Fibroblast of lung (primary cell): ENCODE measurements at places on chromosomes 7 and 10.

GRCh38 chr7:104971290-104972071 lies 42.5 kb upstream of the KMT2E start:
- no peak overlapping the region for H3K4me3 ChIP-seq
- no peaks in the 10 kb centered on the region for H3K36me3 ChIP-seq
- H3K27me3 ChIP-seq, result no peaks in the 10 kb centered on the region

- no peaks in the 10 kb centered on the region for H3K27me3 ChIP-seq
- H3K27ac ChIP-seq, result no peak overlapping the region
- DNase-seq, result peak; percentile 86
- peaks cover 11% of the 10 kb centered on the region for H3K4me1 ChIP-seq
- no peaks in the 10 kb centered on the region for H3K36me3 ChIP-seq
- H3K4me3 ChIP-seq, result no peak overlapping the region
These were observed 94.3 kb upstream of the PDE1C start for GRCh38 chr7:32164341-32164996.

DNA sequence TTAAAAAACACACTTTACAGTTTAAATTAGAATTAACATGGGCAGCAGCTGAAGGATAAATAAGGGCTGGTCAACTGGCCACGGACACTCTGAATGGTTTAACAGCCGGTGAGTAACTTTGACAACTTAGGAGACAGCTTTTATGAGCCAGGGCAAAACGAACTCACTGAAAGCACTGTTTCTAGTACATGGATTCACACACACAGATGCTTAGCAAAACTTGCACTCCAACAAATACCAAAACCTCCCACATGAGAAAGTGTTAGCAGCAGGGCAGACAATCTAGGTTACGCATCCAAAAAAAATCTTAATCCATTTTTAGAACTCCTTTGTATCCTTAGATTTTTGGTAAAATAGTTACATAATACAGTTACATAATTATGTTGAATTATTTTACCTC lies 486.4 kb downstream of the PHTF2 start:
- H3K4me1 ChIP-seq, result no peaks in the 10 kb centered on the region
- DNase-seq, result peak; percentile 45
- H3K4me3 ChIP-seq, result no peak overlapping the region
- H3K36me3 ChIP-seq, result no peaks in the 10 kb centered on the region
- no peaks in the 10 kb centered on the region for H3K27me3 ChIP-seq
- H3K27ac ChIP-seq, result no peak overlapping the region

- H3K4me3 ChIP-seq, result no peak overlapping the region
- peaks cover 13% of the 10 kb centered on the region for H3K36me3 ChIP-seq
- no peak overlapping the region for H3K27ac ChIP-seq
- H3K27me3 ChIP-seq, result no peaks in the 10 kb centered on the region
- H3K4me1 ChIP-seq, result no peaks in the 10 kb centered on the region
- DNase-seq, result no peak
These were observed 33.6 kb downstream of the IQCE start for GRCh38 chr7:2592375-2592865.

GRCh38 chr10:60809157-60809556 lies 30.9 kb downstream of the CDK1 start:
- no peaks in the 10 kb centered on the region for H3K27me3 ChIP-seq
- no peak overlapping the region for H3K27ac ChIP-seq
- H3K4me3 ChIP-seq, result no peak overlapping the region

- H3K4me1 ChIP-seq, result no peaks in the 10 kb centered on the region
- no peaks in the 10 kb centered on the region for H3K36me3 ChIP-seq
- no peak overlapping the region for H3K27ac ChIP-seq
- H3K27me3 ChIP-seq, result peaks cover 7% of the 10 kb centered on the region
These were observed 64.8 kb upstream of the SEPHS1 start for GRCh38 chr10:13412894-13413293.

- no peak for DNase-seq
- H3K36me3 ChIP-seq, result peaks cover 1% of the 10 kb centered on the region
- no peak overlapping the region for H3K4me3 ChIP-seq
These were observed 112.2 kb downstream of the INPP5A start for GRCh38 chr10:132649651-132650360.

- no peak overlapping the region for H3K4me3 ChIP-seq
- peak; percentile 92 for DNase-seq
- no peak overlapping the region for H3K27ac ChIP-seq
These were observed 493.1 kb downstream of the XPNPEP1 start for GRCh38 chr10:109430043-109430760.

- no peak for DNase-seq
- H3K27ac ChIP-seq, result no peak overlapping the region
- H3K36me3 ChIP-seq, result no peaks in the 10 kb centered on the region
- no peaks in the 10 kb centered on the region for H3K27me3 ChIP-seq
- H3K4me1 ChIP-seq, result no peaks in the 10 kb centered on the region
These were observed 279.2 kb downstream of the THSD7A start for GRCh38 chr7:11552676-11553296.

DNA sequence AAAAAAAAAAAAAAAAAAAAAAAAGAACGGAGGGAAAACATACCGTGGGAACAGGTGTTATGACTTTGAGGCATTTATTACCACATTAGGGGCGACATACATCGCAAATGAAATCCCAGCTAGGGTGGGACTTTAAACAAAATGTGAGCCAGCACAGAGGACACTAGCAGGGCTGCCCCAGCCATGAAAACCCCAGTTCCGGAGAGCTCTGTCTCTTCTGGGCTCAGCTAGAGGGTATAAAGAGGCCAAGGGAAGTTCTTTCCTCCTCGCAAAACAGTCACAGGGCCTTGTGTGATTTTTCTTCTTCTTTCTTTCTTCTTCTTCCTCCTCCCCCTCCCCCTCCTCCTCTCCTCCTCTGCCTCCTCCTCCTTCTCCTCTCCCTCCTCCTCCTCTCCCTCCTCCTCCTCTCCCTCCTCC lies 59.9 kb upstream of the ECHDC3 start:
- peaks cover 9% of the 10 kb centered on the region for H3K27me3 ChIP-seq
- no peaks in the 10 kb centered on the region for H3K4me1 ChIP-seq
- no peak for DNase-seq
- no peaks in the 10 kb centered on the region for H3K36me3 ChIP-seq
- no peak overlapping the region for H3K27ac ChIP-seq
- H3K4me3 ChIP-seq, result no peak overlapping the region

GRCh38 chr7:112970771-112971170 lies 115.9 kb downstream of the GPR85 start:
- no peaks in the 10 kb centered on the region for H3K27me3 ChIP-seq
- no peaks in the 10 kb centered on the region for H3K36me3 ChIP-seq
- no peak overlapping the region for H3K4me3 ChIP-seq
- H3K4me1 ChIP-seq, result no peaks in the 10 kb centered on the region
- no peak for DNase-seq
- no peak overlapping the region for H3K27ac ChIP-seq

GRCh38 chr7:139697056-139697455 lies 80.7 kb downstream of the HIPK2 start:
- H3K27ac ChIP-seq, result no peak overlapping the region
- H3K4me3 ChIP-seq, result no peak overlapping the region
- H3K27me3 ChIP-seq, result no peaks in the 10 kb centered on the region
- H3K36me3 ChIP-seq, result no peaks in the 10 kb centered on the region

DNA sequence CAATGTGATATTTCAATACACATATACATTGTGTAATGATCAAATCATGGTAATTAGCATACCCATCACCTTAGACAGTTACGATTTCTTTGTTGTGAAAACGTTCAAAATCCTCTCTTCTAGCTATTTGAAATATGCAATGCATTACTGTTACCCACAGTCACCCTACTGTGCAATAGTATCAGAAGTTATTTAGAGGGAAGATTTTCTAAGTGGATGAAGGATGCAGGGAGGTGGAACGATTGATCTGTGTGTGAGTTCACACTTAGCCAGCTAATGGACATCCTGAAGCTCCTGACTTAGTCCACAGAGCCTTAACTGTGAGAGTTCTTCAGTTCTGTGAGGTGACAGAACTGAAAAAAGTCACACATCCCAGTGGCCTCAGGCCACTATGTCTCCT lies 97.2 kb upstream of the LAMB4 start:
- no peaks in the 10 kb centered on the region for H3K36me3 ChIP-seq
- no peak overlapping the region for H3K4me3 ChIP-seq
- no peak overlapping the region for H3K27ac ChIP-seq
- H3K27me3 ChIP-seq, result no peaks in the 10 kb centered on the region
- no peak for DNase-seq

DNA sequence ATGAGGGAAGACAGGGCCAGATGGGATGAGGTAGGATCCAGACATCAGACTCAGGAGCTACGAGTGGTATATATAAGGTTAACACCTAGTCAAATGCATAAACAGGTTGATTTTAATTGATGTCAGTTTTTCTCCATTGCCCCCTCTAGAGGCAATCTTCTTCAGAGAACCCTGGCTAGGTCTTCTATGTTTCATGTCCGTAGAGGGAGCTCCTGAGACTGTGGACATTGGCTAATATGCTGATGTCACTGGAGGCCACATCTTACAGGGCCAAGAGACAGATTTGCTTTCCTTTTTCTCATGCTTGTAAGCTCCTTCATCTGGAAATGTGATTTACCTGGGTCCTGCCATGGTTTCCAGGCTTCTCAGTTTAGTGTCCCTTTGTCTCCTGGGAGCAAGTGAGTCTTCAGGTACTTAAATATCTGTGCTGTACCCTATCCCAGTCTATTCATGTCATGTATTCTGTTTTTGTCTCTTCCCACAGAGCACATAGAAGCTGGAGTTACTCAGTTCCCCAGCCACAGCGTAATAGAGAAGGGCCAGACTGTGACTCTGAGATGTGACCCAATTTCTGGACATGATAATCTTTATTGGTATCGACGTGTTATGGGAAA lies 161.6 kb upstream of the PRSS1 start:
- H3K4me1 ChIP-seq, result peaks cover 7% of the 10 kb centered on the region
- no peak overlapping the region for H3K27ac ChIP-seq
- no peaks in the 10 kb centered on the region for H3K27me3 ChIP-seq
- H3K4me3 ChIP-seq, result no peak overlapping the region

GRCh38 chr7:93036807-93037206 lies 81.0 kb downstream of the SAMD9 start:
- no peaks in the 10 kb centered on the region for H3K4me1 ChIP-seq
- H3K27me3 ChIP-seq, result no peaks in the 10 kb centered on the region
- H3K27ac ChIP-seq, result no peak overlapping the region

DNA sequence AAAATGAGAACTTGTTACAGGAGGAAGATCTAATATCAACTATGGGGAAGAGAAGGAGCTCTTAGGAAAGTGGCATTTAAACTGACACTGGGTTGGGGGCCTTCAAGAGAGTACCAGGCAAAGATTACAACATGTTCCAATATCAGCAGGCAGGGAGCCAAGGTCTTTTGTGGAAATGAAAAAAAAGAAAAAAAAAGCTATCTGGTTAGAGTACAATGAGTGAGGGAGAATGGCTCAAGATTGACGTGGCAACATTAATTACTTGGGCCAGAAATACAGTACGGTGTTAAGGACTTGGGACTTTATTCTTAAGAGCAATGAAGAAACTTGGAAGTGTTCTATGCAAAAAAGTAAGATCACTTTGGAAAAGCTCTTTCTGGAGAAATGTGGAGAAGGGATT lies 132.3 kb upstream of the CDK1 start:
- no peak overlapping the region for H3K27ac ChIP-seq
- H3K4me3 ChIP-seq, result no peak overlapping the region
- H3K27me3 ChIP-seq, result no peaks in the 10 kb centered on the region
- H3K36me3 ChIP-seq, result no peaks in the 10 kb centered on the region

GRCh38 chr7:151416941-151417315 lies 7.1 kb upstream of the WDR86 start:
- no peaks in the 10 kb centered on the region for H3K4me1 ChIP-seq
- peaks cover 12% of the 10 kb centered on the region for H3K27me3 ChIP-seq

GRCh38 chr10:98295907-98296306 lies 27.9 kb upstream of the LOXL4 start:
- DNase-seq, result peak; percentile 62
- no peak overlapping the region for H3K4me3 ChIP-seq
- no peak overlapping the region for H3K27ac ChIP-seq
- H3K4me1 ChIP-seq, result peaks cover 5% of the 10 kb centered on the region

DNA sequence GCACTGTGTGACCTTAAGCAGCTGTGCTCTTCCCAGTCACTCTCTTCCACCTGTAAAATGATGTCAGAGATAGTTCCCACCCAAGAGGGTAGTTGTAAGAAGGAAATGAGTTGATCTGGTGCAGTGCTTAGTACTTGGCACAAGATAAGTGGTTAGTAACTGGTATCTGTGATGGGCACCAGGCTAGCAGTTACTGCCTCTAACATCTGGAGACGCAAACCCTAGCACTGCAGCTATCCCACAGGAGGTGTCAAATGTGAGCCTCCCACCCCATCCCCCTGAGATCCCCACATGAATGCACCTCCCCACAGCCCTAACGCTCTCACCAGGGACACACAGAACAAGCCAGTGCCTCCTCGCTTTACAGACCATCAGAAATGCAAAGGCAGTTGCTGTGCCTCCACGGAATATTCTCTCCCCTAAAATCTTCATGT lies 72.0 kb downstream of the KCNMA1 start:
- DNase-seq, result no peak
- H3K4me3 ChIP-seq, result no peak overlapping the region
- peaks cover 19% of the 10 kb centered on the region for H3K4me1 ChIP-seq
- no peak overlapping the region for H3K27ac ChIP-seq

- no peak overlapping the region for H3K27ac ChIP-seq
- no peaks in the 10 kb centered on the region for H3K27me3 ChIP-seq
- H3K36me3 ChIP-seq, result no peaks in the 10 kb centered on the region
- H3K4me3 ChIP-seq, result peak overlapping the region; percentile 0
These were observed 238.9 kb downstream of the CAMK1D start for GRCh38 chr10:12588091-12588860.
